Upper lobe of right lung (tissue), 1 donor: ENCODE measurements at places on chromosomes 5 and 9. TPM values are rescaled to one million over a fixed set of nuclear protein-coding genes. Genes with fewer than 3 reads are reported as not detected.
A peak's percentile ranks its signal among the peaks of the same experiment; 100 is the strongest.

DNA sequence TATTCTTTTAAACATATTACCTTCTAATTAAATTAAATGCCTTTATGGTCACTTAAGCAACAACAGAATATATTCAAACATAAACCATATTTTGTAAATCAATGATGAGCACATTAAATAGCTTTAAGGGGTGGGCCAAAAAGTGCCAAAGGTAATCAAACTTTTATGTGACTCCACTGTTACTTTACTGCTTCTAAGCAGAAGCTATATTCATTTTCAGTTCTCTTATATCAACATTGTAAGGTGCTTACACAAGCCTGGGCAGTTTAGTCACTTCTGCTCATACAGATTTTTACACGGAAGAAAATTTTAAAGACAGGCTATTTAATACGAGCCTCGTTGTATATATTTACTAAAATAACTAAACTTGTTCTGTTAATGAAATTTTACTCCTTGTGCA, 29.9 kb downstream of the RFX3 start:
- no peaks in the 10 kb centered on the region for H3K27me3 ChIP-seq
- no peak overlapping the region for H3K4me3 ChIP-seq
- H3K36me3 ChIP-seq = no peaks in the 10 kb centered on the region
- DNase-seq = no peak
- no peaks in the 10 kb centered on the region for H3K4me1 ChIP-seq

Gene PCA3
- total RNA-seq = not detected

DNA sequence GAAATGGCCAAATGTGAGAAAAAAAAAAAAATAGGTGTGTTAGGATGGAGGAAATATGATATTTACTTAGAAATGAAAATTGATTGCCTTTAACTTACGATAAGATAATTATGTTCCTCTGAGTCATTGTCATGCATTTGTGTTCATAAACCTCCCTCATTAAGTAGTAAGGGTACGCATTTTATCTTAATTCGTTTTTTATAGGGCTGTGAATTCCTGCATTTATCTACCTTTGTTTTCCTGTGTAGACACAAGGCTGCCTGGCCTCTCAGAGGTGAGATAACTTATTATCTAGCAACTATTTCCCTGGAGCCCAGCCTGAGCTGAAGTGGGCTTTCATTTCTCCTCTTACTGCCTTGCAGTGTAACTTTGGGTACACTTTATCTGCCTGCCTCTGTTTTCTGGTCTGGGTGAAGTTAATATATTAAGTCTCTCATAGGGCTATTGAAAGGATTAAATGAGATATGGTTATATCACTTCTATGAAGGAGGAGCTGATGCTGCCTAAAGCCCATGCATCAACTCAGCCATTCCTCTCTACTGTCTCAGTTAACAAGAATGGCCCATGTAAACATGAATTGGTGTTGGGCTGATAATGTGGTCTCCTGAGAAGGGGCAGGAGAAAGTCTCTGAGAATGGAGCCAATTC, 103.8 kb upstream of the KLF4 start:
- H3K27ac ChIP-seq = no peak overlapping the region
- peaks cover 4% of the 10 kb centered on the region for H3K4me1 ChIP-seq

- H3K27me3 ChIP-seq = no peaks in the 10 kb centered on the region
- H3K36me3 ChIP-seq = no peaks in the 10 kb centered on the region
- no peak overlapping the region for H3K4me3 ChIP-seq
- DNase-seq = no peak
- no peaks in the 10 kb centered on the region for H3K4me1 ChIP-seq
Measured at GRCh38 chr5:34061993-34062392, 19.0 kb upstream of the C1QTNF3 start.

DNA sequence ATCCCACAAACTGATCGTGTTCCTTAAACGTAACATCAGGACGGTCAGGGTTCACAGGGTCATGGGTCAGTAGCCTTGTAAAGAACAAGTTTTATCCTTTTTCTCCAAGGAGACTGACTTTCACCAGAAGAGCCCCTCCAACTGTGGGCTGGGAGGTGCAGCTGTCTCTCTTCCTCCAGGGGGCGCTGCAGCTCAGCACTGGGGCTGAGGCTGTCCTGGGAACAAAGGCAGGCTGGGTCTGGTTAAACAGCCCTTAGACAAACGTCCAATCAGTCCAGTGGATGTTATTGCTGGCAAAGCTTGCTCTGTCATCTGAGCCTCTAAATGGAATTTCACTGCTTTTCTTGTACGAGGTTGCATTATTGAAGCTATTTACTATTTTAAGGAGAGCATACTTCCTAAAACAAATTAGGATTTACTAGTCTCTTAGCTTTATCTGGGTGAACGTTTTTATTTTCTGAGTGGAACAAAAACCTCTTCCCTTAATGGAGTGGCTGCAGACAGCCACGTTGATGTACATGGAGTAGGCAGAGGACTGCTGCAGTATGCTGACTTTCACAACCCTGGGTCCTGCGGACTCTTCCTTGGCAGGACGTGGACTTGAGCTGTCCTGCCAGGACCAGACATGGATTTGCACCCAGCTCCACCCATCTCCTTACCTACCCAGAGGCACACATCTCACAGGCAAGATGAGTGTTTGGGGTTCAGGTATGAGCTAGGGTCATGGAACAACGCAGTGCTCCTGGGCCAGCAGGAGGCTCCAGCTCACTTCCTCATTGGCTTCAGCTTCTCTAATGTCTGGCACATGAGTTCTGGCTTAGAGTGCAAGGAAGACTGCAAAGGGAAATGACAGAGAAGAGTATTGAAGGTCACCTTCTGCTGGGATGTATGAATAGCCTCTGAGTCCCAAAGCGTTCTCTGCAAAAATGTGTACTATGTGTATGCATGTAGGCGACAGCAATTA, 7.8 kb downstream of the EXOSC2 start:
- no peak overlapping the region for H3K27ac ChIP-seq
- H3K4me3 ChIP-seq = no peak overlapping the region
- no peaks in the 10 kb centered on the region for H3K27me3 ChIP-seq
- peaks cover 6% of the 10 kb centered on the region for H3K4me1 ChIP-seq
- peak; percentile 82 for DNase-seq

DNA sequence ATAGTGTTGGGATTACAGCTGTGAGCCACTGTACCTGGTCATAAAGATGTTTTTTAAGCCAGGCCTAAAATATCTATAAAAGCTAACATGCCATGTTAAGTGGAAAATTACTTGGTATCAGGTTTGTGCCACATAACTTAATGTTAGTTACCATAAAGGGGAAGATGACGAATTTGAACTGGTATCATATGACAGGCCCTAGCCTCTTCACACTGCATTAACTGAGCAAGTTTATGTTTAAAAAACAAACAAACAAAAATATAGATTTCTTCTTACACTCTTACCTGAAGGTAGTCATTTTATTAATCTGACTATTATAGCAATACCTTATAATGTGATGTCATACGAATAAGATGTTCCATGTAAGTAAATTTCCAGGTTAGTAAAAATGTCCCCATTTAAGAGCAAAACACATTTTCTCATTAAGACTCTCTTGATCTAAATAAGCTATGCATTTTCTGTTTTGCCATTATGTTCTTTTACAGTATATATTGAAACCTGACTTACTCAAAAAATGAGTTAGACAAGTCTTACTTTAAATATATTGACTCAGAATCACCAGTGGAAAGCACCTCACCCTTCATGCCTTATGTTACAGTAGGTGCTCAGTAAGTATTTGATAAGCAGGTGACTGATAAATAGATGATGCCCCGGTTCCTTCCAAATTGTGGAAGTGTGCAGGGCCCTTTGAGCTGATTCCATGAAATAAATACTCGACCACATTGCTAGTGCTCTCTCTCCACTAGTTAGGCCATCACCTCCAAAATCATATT, 125.4 kb downstream of the CDC42SE2 start:
- no peak overlapping the region for H3K27ac ChIP-seq
- H3K4me1 ChIP-seq = peaks cover 19% of the 10 kb centered on the region
- H3K4me3 ChIP-seq = no peak overlapping the region
- H3K27me3 ChIP-seq = no peaks in the 10 kb centered on the region
- DNase-seq = no peak

Gene RGP1
- 34.6 TPM for total RNA-seq

DNA sequence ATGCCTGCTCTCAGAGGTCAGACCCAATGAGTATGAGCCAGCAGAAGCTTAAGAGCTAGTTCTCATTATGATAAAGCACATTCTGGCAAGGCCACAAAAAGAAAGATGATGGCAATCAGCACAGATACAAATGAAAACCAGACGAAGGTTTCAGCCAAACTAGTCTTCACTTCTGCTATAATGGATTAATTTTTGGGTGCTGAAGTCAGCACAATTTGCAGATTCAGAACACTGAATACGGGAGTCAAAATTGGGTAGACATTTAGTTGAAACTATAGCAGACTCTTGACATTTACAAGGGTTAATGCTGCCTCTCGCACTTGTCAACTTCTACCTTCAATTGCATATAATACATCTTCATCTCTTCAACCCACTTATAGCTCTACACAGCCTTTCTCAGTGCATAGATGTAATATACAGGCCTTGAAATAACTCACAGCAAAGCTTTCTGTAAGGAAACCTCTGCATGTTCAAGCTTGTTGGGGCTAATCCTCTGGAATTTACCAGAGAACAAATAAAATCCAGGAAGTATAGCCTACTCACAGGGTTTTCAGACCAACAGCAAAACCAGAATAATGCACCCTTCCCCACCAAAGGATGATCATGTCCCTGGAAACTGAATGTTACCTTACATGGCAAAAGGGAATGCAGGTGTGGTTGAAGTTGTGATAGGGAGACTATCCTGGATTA, 77.1 kb downstream of the BAAT start:
- H3K27me3 ChIP-seq = no peaks in the 10 kb centered on the region
- H3K36me3 ChIP-seq = no peaks in the 10 kb centered on the region
- no peak overlapping the region for H3K4me3 ChIP-seq
- no peak overlapping the region for H3K27ac ChIP-seq

GRCh38 chr5:32379421-32379820, 65.1 kb downstream of the ZFR start:
- H3K36me3 ChIP-seq = peaks cover 86% of the 10 kb centered on the region
- no peaks in the 10 kb centered on the region for H3K27me3 ChIP-seq
- no peak overlapping the region for H3K4me3 ChIP-seq
- H3K27ac ChIP-seq = no peak overlapping the region

GRCh38 chr5:502325-503079, 21.7 kb downstream of the SLC9A3 start:
- DNase-seq = no peak
- H3K27ac ChIP-seq = no peak overlapping the region
- no peaks in the 10 kb centered on the region for H3K36me3 ChIP-seq
- H3K4me3 ChIP-seq = no peak overlapping the region

Gene IL3
- not detected for total RNA-seq

Gene INSL6
- not detected for total RNA-seq

Gene LRSAM1
- 18.8 TPM for total RNA-seq

DNA sequence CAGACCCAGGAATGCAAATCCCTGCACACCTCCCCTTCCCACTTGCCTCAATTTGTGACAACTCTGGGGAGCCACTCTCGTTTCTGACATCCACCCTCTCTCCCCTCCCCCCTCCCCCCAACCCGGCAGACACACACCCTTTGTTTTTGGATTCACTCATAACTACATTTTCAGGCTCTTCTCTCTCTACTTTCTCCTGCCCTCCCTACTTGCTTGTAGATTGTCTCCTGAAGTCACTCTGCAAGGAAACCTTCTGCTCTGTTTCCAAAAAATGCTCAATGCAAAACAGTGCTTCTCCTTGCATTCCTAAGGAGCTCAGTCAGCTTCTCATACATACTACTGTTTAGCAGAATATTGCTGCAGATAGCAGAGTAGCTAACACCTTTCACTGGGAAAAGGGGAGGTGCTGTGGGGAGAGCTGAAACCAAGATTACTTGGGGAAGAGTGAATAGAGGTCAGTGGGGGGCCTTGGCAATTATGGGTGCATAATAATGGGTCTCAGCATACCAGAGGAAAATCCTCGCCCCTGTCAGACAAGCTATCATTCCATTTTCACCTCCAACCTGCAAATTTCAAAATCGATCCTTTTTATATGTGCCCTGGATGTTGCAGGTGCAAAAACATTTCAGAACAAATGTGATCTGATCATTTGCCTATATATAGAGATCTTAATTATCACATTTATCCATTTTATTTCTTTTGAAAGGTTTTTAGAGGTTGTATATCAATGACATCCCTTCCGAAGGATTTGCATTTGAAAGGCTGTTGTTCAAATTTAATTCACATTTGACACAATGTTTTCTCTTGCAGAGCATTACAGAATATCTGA, 1860.7 kb upstream of the WWC1 start:
- no peaks in the 10 kb centered on the region for H3K4me1 ChIP-seq
- H3K27me3 ChIP-seq = no peaks in the 10 kb centered on the region
- no peak overlapping the region for H3K4me3 ChIP-seq

- no peaks in the 10 kb centered on the region for H3K27me3 ChIP-seq
- peaks cover 12% of the 10 kb centered on the region for H3K4me1 ChIP-seq
- H3K27ac ChIP-seq = no peak overlapping the region
- H3K36me3 ChIP-seq = no peaks in the 10 kb centered on the region
- H3K4me3 ChIP-seq = no peak overlapping the region
Measured at GRCh38 chr9:77589046-77589795, 58.9 kb downstream of the GNA14 start.

Gene UNC13B
- total RNA-seq = 92.1 TPM

Gene FCN1
- 63.0 TPM for total RNA-seq

DNA sequence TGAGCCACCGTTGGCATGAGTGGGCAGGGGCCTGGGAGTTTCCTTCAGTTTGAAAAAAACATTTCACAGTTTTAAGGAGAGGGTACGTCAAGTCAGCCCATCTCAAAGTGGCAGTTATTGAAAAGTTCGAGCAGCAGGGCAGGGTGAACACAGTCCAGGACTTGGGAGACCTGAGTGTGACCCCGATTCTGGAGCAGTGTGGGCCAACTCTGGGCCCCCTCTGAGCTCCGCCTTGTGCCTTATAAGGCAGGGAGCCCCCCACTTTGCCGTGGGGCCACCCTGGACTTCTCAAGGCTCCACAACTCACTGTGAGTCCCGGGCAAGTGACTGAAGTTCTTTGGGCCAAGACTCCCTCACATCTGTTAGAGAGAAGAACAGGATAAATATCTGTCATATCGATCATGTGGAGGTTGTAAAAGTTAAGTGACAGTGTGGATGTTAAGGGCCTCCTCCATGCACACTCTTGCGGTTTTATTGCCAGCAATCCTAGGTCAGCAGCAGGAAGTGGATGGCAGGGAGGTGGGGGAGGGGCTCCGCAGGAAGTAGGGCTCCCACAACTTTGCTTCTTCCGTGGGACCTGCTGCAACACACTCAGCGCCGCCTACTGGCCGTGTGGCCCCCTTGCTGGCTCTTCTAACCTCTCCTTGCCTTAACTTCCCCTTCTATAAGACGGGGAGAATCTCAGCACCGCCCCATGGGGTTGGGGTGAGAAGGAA, 38.4 kb downstream of the HRH2 start:
- H3K27me3 ChIP-seq = no peaks in the 10 kb centered on the region
- peak overlapping the region; percentile 24 for H3K27ac ChIP-seq
- H3K4me3 ChIP-seq = no peak overlapping the region

GRCh38 chr5:6274846-6275543, 103.4 kb downstream of the MED10 start:
- no peak for DNase-seq
- H3K4me1 ChIP-seq = no peaks in the 10 kb centered on the region
- H3K27me3 ChIP-seq = no peaks in the 10 kb centered on the region

Gene SLC1A3
- total RNA-seq = 43.5 TPM

GRCh38 chr5:137629646-137630045, 106.2 kb downstream of the KLHL3 start:
- H3K27ac ChIP-seq = no peak overlapping the region
- H3K4me3 ChIP-seq = no peak overlapping the region
- H3K27me3 ChIP-seq = no peaks in the 10 kb centered on the region
- peaks cover 8% of the 10 kb centered on the region for H3K4me1 ChIP-seq
- no peak for DNase-seq
- no peaks in the 10 kb centered on the region for H3K36me3 ChIP-seq

Gene C9orf50
- not detected for total RNA-seq

Gene PCDH1
- total RNA-seq = 66.6 TPM
